ENCODE measurements at places on chromosomes 5 and 9. TPM values are rescaled to one million over a fixed set of nuclear protein-coding genes. Genes with fewer than 3 reads are reported as not detected.
A peak's percentile ranks its signal among the peaks of the same experiment; 100 is the strongest.

The TSLP gene
- total RNA-seq, result 0.62 TPM

The C6 gene
- 0.71 TPM for total RNA-seq

The HTR1A gene
- not detected for total RNA-seq

The SNX2 gene
- total RNA-seq, result 35.3 TPM

The CDC20B gene
- not detected for total RNA-seq

The F2RL1 gene
- 0.15 TPM for total RNA-seq

The OR1Q1 gene
- not detected for total RNA-seq

The IL9 gene
- not detected for total RNA-seq

The CTXN3 gene
- 0.61 TPM for total RNA-seq

The GLDC gene
- total RNA-seq, result 1.3 TPM

DNA sequence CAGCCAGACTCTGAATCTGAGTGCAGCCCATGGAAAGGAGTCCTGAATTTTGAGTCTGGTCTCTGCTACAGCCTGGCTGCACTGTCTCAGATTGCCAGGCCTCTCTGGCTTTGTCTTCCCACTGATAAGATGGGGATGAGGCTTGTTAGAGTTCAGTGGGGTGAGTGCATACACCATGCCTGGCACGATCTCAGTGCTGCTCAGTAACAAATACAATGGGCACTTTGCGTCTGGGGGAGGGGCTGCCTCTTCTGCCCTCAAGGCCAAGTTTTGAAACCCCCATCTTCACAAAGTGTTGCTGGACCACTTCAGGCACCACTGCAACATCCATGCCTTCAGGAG, 49.0 kb downstream of the PPARGC1B start:
- H3K4me1 ChIP-seq, result peaks cover 61% of the 10 kb centered on the region
- H3K27me3 ChIP-seq, result no peaks in the 10 kb centered on the region
- no peaks in the 10 kb centered on the region for H3K36me3 ChIP-seq

- H3K4me1 ChIP-seq, result no peaks in the 10 kb centered on the region
- no peak overlapping the region for H3K4me3 ChIP-seq
- H3K27me3 ChIP-seq, result no peaks in the 10 kb centered on the region
- no peak overlapping the region for H3K27ac ChIP-seq
- no peaks in the 10 kb centered on the region for H3K36me3 ChIP-seq
Measured at GRCh38 chr5:98635656-98636055, 137.8 kb upstream of the RGMB start.

GRCh38 chr5:103541114-103541513, 21.5 kb downstream of the NUDT12 start:
- no peaks in the 10 kb centered on the region for H3K27me3 ChIP-seq
- no peak overlapping the region for H3K27ac ChIP-seq
- DNase-seq, result no peak
- no peak overlapping the region for H3K4me3 ChIP-seq

DNA sequence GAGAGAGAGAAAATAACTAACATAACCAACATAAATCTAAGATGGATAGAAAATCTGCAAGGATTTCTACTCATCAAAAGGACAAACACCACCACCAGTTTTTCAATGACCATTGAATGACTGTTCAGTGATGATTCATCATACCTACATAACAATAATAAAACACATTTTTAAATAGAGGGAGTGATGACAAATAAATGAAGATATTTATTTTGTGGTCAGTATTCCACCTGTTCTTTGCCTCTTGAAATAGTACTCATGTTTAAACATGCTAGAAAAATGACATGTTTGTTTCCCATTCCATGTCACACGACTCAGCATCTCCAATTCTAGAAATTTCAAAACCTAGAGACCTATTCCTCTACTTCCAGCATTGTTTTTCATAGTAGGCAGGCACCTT, 34.6 kb upstream of the ADAMTS16 start:
- no peak for DNase-seq
- no peaks in the 10 kb centered on the region for H3K36me3 ChIP-seq

- peaks cover 33% of the 10 kb centered on the region for H3K4me1 ChIP-seq
- no peak overlapping the region for H3K4me3 ChIP-seq
- DNase-seq, result peak; percentile 53
- H3K27ac ChIP-seq, result peak overlapping the region; percentile 65
- H3K36me3 ChIP-seq, result peaks cover 92% of the 10 kb centered on the region
- no peaks in the 10 kb centered on the region for H3K27me3 ChIP-seq
Measured at GRCh38 chr9:36207016-36207415, 16.3 kb downstream of the CLTA start.

- H3K4me1 ChIP-seq, result no peaks in the 10 kb centered on the region
- no peaks in the 10 kb centered on the region for H3K27me3 ChIP-seq
- H3K4me3 ChIP-seq, result no peak overlapping the region
- no peak overlapping the region for H3K27ac ChIP-seq
- DNase-seq, result no peak
Measured at GRCh38 chr9:78783743-78784142, 486.8 kb downstream of the PSAT1 start.

DNA sequence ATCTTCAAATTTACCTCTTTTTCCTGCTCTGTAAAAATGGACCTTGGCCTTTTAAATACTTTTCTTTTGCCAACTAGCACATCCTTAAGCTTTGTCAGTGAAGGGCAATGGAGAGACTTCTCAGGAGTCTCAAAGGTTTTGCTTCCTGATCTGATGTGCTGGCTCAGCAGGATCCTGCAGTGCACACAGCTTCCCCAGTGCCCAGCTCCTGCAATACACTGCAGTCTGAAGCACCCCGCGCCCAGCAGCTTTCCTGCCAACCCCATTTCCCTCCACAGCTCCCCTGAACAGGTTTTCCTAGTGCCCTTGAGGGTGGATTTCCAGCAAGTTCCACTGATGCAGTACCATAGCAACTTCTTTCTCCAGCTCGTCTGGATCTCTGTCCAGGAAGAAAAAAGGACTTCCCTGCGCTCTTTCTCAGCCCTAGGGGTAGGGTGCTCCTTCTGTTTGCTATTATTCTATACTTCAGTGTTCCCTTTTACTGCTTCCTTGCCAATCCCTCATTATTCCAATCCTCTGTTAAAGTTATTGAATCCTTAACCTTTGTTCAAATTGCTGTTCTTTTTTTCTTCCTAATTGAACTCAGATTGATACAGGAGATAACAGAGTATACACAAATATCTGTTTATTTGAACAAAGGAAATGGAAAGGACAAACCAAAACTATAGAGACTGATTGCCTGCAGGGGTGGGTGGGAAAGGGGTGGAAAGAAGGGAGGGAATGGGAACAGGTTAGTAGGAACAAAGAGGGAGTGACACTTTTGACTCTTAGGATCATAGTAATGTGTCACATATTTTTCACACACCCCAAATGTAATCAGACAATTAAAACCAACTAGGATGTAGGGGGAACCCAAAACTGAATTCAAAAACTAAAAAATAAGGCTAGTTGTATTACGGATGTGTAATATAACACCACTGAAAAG, 8.5 kb downstream of the SNAPC3 start:
- no peak overlapping the region for H3K4me3 ChIP-seq
- H3K36me3 ChIP-seq, result no peaks in the 10 kb centered on the region
- H3K27me3 ChIP-seq, result no peaks in the 10 kb centered on the region
- DNase-seq, result no peak

- H3K4me3 ChIP-seq, result peak overlapping the region; percentile 87
- no peak for DNase-seq
- H3K27ac ChIP-seq, result peak overlapping the region; percentile 94
- peaks cover 42% of the 10 kb centered on the region for H3K4me1 ChIP-seq
Measured at GRCh38 chr5:59040024-59040803, 457.3 kb downstream of the RAB3C start.

DNA sequence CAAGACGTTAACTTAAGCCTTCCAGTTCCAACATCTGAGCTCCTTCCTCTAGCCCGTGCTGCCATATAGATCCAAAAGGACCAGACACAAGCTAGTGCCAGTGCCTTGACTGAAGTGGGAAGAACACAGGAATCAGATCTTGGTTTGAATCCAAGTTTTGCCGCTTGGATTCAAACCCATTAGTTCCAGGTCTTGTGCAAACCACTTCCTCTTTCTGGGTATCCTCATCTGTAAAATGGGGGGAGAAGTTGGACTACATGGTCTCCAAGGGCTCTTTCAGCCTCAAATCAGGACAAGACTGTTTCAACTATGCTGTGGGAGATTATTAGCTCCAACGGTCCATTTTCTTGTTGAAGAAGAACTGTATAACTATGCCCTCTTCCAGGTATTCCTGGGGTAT, 32.6 kb downstream of the TTLL11 start:
- H3K4me3 ChIP-seq, result no peak overlapping the region
- peaks cover 35% of the 10 kb centered on the region for H3K4me1 ChIP-seq
- peak overlapping the region; percentile 12 for H3K27ac ChIP-seq

DNA sequence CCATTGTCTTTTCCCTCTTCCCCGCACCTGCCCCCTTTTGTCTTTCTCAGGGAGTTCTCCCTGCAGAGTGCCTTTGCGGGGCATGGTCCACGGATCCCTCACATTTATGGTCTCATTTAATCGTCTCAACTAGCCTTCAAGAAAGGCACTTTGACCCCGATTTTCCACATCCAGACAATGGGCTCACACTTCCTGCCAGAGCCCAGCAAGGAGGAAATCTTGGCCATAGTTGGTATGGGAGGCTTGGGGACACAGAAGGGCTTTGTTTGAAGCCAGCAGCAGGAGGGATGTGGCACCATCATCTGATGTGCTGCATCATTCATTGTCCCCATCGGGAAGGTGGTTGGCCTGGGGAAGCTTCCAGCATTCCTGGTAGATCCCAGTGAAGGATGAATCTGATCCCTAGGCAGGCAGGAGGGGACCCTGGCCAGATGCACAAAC, 24.9 kb downstream of the GSN start:
- H3K4me1 ChIP-seq, result peaks cover 74% of the 10 kb centered on the region
- H3K27ac ChIP-seq, result no peak overlapping the region
- no peak for DNase-seq

- H3K4me3 ChIP-seq, result no peak overlapping the region
- H3K27ac ChIP-seq, result no peak overlapping the region
- H3K36me3 ChIP-seq, result no peaks in the 10 kb centered on the region
- DNase-seq, result no peak
- H3K27me3 ChIP-seq, result no peaks in the 10 kb centered on the region
- H3K4me1 ChIP-seq, result no peaks in the 10 kb centered on the region
Measured at GRCh38 chr5:146704949-146705665, 173.4 kb downstream of the PPP2R2B start.

GRCh38 chr9:127930231-127931091, at the start of gene PIP5KL1:
PIP5KL1 (minus strand) TSS chr9:127930777; CDS start chr9:127930752, 25 bp downstream.
- H3K27me3 ChIP-seq, result peaks cover 59% of the 10 kb centered on the region
- H3K36me3 ChIP-seq, result peaks cover 4% of the 10 kb centered on the region
- peak within 1 kb of the TSS; percentile 67 for H3K4me3 ChIP-seq

- no peak for DNase-seq
- no peaks in the 10 kb centered on the region for H3K4me1 ChIP-seq
- H3K27me3 ChIP-seq, result no peaks in the 10 kb centered on the region
- no peak overlapping the region for H3K4me3 ChIP-seq
Measured at GRCh38 chr9:131162886-131163285, 37.5 kb downstream of the NUP214 start.

Data from psoas muscle (tissue), 8 donors.